ENCODE measurements at places on chromosomes 16 and 17.

DNA sequence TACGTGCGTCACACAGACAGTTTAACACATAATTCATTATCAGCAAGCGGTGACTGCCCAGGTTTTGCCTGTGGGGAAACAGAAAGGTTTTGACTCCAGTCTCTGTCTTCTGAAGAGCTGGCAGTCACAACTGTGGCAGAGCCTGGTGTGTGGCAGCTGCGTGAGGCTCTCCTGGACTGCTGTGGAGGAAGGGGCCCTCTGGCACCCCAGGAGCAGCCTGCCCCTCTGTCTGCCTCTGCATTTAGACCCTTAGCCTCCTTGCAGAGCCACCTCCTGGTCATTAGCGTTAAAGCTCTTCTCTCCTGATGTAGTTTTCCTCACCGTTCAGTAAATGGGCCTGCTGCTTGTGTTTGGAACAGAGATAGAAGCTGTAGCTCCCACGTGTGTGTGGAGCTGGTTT, 10.9 kb downstream of the RAB40C start:
- DNase-seq: no peak

GRCh38 chr17:73371285-73371684, 59.5 kb upstream of the CDC42EP4 start:
- DNase-seq: no peak

DNA sequence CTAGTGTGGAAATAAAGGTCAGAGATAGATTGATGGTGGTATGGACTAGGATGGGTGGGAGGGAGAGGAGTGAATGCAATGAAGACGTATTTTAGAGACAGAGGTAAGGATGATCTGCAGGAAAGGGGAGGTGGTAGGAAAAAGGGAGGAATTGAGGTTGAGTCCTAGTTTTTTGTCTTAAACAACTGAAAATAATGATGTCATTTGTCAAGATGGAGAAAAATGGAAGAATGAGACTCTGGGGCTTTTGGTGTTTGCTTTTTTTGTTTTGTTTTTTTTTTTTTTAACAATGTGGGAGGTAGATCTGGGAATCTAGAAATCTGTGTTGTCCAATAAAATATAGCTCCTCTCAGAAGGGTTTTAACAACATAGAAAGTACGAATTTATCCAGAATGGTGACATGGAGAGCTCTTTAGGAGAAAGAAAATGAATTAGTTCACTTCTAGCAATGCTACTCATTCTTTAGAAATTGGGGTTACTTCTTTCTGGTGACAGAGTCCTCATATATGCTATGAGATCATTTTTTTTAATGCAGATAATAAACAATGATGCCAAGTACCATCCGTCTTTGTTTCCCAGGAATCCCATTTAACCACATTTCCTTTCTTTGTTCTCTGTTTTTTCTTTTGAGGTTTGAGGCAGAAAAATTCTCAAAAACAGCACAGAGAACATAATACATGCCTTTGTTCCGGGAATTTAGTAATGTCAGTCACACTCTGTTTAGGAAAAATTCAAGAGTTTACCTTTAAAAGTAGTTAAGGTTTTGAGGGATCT, 225.3 kb upstream of the COX10 start:
- no peak for DNase-seq

DNA sequence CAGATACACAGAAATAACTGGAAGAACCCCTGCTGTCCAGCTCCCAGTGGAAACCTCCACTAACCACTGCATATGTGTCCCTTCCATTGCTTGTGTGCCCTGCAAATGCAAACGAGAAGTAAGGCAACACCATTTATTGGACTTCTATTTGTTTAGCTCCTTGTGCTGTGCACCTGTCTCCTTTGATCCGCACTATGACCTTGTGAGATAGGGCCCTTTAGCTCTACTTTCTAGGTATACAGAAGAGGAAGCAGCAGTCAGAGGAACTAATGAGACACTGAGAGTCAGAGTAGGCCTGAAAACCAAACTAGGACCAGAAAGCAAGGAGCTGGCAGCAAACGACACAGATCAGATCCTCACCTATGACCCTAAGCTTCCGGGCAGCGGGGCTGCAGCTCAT, 22.4 kb downstream of the SOX9 start:
- peak; percentile 14 for DNase-seq

GRCh38 chr16:87435372-87436224, 43.5 kb downstream of the MAP1LC3B start:
- DNase-seq: no peak

Measured in NCI-H1092 treated with DMSO at 0.1 percent for 48 hours (cell line).